HTR-8/SVneo (cell line): ENCODE measurements at places on chromosomes 7 and 10.

- no peak for DNase-seq
Observed at GRCh38 chr7:46725136-46725535, 804.1 kb upstream of the IGFBP3 start.

GRCh38 chr7:81767926-81768325 is 1.9 kb downstream of the HGF start:
- DNase-seq, result no peak

GRCh38 chr7:123727071-123727837 is 21.5 kb downstream of the WASL start:
- DNase-seq, result no peak

DNA sequence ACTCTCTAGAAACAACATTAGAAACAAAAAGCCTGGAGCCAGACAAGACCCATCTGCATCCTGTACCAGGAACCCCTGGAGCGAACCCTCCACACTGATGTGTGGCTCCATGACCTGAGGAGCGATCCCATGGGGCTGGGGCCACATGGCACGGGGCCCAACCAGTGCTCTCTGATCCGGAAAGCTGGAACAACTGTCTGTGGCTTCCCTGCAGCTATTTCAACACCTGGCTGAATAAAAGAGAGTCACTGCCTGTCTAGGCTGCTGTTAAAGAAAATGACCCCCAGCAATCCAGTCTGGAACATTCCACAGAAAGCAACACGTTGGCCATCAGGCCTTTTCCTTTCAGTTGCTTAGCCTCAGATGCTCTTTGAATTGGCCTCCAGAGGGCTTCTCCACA is 20.9 kb downstream of the UROS start:
- DNase-seq, result no peak

- DNase-seq, result no peak
Observed at GRCh38 chr10:70915806-70916205, 27.4 kb upstream of the PCBD1 start.

DNA sequence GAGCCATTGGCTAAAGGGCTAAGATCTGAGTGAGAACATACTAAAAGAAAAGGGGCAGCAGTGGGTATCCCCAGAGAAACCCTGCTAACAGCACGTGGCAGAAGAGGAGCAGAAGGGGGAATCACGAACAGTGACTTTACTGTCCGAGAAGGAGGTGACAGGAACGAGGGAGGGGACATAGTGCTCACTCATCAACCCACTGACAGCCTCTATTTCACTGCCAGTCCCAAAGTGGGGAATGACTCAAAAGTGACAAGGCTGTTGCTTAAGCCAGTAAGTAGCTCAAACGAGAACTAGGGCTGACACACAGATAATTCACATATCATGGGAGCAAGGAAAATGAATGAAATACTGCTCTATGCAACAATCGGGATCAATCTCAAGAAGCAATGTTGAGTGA is 92.7 kb downstream of the RSU1 start:
- no peak for DNase-seq

- DNase-seq, result no peak
Observed at GRCh38 chr10:46550076-46550790, 6.2 kb downstream of the GPRIN2 start.

GRCh38 chr7:70573696-70574095 is 558.2 kb upstream of the GALNT17 start:
- DNase-seq, result no peak
